ENCODE measurements at places on chromosomes 6 and 20.

- no peak for DNase-seq
These were observed 303.1 kb downstream of the CDH26 start for GRCh38 chr20:60261333-60261732.

- no peak for DNase-seq
These were observed 419 bp upstream of the SNHG17 start for GRCh38 chr20:38435555-38435939.

GRCh38 chr6:145017516-145017915, 717.8 kb downstream of the EPM2A start:
- no peak for DNase-seq

- no peak for DNase-seq
These were observed 541.7 kb upstream of the FLRT3 start for GRCh38 chr20:14879020-14879697.

- no peak for DNase-seq
These were observed 4.3 kb downstream of the BPIFB4 start for GRCh38 chr20:33083544-33084340.

GRCh38 chr6:33702345-33702977, 9.0 kb downstream of the UQCC2 start:
- no peak for DNase-seq

DNA sequence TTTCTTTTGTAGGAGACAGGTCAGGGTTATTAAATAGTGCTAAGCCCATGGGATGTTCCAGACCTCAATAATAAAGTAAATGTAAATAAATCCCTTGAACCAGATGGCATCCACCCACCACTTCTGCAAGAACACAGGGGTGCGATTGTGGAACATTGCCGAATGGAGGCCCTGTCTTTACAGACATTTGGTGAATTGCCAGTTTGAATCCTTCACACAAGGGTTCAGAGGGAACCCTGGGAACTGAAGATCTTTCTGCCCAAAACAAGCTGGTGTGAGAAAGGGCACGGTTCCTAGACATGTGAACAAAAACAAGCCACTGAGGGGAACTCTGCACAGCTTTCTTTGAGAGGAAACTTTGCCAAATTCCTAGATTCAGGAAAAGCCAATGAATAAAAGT, 30.2 kb upstream of the RNF8 start:
- DNase-seq, result no peak

DNA sequence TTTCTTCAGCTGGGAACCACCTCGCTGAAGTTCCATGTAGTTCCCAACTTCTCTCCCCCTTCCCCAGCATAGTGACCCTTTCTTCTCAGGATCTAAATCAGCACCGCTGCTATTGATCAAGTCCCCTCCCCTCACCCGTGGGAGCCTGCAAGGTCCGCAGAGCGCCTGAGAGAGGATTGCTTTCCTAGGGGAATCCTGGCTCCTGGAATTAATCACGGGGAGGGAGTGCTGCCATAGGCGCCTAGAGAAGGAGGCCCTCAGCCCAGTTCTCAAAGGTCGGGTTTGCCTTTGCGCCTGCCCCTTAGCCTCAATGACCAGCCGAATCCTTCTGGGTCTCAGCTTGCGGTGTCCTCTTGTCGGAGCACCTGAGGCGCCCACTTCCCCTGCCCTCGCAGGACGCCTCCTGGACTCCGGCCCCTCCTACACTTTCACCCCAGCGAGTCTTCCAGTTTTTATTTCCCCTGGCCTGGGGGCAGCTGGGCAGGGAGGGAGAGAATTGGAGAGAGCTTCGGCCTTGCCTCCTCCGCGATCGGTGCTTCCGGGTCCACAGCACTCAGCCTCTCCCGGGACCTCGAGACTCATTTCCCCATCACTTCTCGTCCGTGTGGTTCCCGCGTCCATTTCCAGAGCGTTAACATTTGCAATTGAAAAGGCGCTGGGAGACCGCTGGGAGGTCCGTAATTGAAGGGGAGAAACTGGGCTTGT, 3.1 kb upstream of the NKX2-2 start:
- no peak for DNase-seq

GRCh38 chr6:66435321-66435720, 728.3 kb upstream of the EYS start:
- DNase-seq, result no peak

All from activated naive CD4-positive, alpha-beta T cell treated with anti-CD3 and anti-CD28 coated beads, Interleukin-2, amount 50 U/mL, for 72 hours (primary cell).